ENCODE measurements at places on chromosomes 7 and 10.

- peak; percentile 55 for DNase-seq
Observed at GRCh38 chr7:36131026-36131425, 22.0 kb upstream of the EEPD1 start.

- no peak for DNase-seq
Observed at GRCh38 chr7:35405461-35405860, 151.6 kb upstream of the TBX20 start.

DNA sequence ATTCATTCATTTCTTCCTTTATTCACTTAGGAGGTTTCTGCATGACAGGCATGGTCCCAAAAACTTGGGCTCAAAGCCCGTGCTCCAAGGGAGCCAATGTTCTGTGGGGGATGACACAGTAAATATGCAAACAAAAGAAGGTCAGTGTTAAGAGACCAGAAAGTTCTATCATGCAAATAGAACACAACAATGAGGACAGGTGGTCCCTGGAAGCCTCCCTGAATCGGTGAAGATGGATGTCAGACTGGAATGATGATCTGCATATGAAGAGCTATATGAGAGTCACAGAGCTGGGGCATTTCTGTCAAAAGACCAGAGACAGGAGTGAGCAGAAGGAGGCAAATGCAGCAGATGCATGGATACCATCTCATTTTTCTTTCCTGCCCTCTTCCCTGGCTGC, 129.0 kb downstream of the ABCA13 start:
- no peak for DNase-seq

DNA sequence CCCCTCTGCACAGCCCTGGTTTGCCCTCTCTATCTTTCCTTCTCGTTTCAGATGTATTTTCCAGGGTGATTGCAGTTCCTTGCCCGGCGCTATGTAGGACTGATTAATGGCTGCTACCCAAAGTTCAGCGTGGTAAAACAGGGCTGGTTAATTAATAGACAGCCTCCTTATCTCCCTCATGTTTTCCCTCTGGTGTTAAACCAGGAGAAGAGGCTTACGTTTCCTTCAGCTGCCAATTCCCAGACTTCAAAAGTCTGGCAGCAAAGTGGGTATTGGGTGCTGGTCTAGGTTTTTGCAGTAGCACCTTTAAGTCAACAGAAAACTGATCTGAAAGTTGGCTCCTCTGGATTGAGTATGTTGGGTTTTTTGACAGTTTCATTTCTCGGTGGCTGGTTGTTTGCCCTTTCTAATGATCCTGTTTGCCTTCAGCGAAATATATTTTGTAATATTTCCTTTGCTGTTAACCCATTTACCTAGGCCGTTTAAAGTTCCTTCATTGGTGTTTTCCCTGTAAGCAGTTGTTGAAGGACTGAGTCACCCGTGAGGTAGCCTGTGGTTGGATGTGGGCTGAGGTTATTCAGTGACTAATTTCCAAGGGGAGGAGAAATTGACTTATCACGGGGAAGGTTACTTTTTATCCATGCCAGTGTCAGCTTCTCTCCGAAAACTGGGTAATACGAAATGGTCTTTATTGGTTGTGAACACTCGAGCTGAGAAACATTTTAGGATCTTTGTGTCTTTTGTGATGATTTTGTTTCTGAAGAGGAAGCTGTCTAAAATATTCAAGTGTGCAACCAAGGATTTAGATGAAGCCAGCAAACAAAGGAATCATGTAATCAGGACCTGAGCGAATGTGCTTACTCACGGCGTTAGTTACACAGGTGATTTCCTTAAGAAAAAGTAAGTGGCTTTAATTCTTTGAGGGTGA, 257.2 kb downstream of the KIAA1217 start:
- DNase-seq: peak; percentile 96

DNA sequence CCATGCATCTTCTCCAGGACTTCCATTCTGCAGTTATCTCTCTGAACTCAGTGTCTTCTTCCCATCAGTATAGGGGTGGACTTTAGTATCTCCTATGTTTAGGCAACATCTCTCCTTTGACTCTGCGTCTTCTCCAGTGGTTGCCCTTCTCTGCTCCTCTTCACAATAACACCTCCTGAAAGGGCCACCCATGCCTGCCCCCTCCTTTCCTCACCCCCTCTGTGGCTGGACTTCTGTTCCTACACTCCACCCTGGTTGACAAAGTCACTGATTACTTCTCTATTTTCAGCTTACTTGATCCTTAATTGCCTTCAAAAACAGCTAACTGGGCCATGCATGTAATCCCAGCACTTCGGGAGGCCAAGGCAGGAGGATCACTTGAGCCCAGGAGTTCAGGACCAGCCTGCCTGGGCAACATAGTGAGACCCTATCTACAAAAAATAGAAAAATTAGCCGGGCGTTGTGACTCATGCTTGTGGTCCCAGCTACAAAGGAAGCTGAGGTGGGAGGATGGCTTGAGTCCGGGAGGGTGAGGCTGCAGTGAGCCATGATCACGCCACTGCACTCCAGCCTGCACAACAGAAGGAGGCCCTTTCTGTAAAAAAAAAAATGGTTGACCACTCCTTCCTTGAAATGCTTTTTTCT, 13.7 kb downstream of the SRGN start:
- peak; percentile 69 for DNase-seq

- no peak for DNase-seq
Observed at GRCh38 chr7:2880874-2881533, 36.9 kb upstream of the GNA12 start.

GRCh38 chr10:5284311-5285057, 80.3 kb upstream of the UCN3 start:
- DNase-seq: peak; percentile 79

DNA sequence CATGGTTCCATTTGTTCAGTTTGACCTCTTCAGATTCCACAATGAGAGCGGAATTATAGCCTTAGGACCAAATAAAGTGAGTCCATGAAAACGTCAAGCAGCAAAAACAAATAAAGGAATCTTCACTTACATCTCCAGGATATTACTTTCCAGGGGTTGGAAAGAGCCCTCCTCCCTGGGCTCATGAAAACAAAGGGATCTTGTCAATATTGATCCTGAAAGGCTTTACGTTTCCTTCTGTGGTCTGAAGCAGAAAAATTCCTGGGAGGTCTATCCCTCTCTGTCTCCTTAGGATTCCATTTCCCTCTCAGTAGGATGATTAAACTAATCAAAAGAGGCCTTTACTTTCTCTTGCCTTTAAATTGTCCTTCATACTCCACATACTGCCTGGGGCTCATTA, 293.5 kb downstream of the GPAM start:
- no peak for DNase-seq

DNA sequence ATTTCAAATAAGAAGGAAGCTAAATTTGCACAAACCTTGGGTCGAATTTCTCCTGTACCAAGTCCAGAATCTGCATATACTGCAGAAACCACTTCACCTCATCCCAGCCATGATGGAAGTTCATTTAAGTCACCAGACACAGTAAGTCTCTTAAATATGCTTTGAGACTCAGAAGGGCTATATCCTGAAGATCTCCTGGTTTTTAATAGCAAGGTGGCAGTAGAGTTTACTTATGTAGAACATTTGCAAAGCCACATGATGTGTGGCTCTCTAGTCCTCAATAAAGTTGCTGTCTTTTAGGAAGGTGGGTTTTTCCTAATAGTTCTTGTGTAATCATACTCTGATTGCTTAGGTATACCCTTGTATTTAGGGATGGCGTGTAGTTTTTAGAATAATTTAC, 8.7 kb downstream of the DBF4 start:
- DNase-seq: no peak

DNA sequence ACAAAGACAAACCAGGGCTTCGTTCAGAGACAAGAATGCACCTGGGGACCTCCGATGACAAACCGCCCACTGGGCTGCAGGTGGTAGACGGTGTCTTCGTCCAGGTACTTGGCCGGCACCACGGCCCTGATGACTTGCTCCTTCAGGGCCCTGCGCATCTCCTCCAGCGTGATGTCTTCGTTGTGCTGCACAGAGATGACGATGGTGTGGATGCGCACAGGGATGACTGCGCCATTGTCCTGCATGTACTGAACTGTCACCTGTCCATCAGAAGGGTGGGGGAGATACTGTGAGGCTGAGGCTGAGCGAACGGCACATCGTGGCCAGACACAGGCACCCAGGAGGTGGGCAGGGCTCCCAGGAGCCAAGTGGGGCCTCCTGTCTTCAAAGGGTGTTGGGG, 13.1 kb downstream of the MAT1A start:
- DNase-seq: no peak

DNA sequence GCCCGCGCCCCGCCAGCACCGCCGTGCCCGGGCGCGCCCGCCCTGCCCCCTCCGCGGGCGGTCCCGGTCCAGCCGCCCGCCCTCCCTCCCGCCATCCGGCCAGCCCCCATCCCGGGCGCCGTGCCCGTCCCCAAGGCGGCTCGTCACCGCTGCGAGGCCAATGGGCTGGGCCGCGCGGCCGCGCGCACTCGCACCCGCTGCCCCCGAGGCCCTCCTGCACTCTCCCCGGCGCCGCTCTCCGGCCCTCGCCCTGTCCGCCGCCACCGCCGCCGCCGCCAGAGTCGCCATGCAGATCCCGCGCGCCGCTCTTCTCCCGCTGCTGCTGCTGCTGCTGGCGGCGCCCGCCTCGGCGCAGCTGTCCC, at the start of gene HTRA1:
TSS of gene HTRA1 (plus strand) at position 187 of the 362 bp plus-strand sequence. CDS start at position 287, 100 bp downstream.
- peak; percentile 86 for DNase-seq

GRCh38 chr7:48458701-48459524, 287.7 kb downstream of the ABCA13 start:
- no peak for DNase-seq

GRCh38 chr7:150958597-150958996, 19.5 kb downstream of the KCNH2 start:
- no peak for DNase-seq

GRCh38 chr10:124184208-124184830, 90.9 kb upstream of the CHST15 start:
- DNase-seq: no peak

DNA sequence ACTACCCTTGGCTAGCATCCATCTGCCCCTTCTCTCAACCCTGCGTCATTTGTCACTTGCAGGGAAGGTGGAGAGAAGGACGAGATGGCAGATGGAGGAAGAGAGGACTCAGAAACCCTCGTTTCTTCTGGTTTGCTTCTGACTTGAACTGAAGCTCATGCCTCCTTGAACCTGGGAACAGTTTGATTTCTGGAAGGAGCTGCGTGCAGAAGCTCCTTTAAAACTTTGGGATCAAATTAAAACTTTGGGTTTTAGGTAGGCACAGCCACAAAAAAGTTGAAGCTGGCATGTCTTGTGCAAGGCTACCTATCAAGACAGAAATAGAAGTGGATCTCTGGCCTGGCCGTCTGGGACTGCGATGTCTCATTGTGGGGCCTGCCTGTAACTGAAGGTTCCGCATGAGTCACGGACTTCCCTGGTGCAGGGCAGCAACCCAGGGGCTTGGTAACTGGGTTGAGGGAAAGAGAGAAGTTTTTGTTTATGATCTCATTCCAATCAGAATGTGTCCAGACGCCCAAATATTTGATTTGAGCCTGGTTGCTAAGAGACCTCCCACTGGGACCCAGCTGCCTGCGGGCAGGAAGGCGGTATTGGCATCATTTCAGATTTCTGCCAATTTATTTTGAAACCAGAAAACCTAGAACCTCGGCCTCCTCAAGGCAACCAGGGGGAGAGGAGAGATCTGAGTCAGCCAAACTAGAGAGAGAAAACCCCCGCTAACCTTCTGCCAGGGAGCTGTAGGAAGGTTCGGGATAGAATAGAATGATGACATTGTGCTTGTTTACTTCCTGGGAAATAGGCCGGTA, 15.8 kb upstream of the CAMK1D start:
- peak; percentile 98 for DNase-seq

DNA sequence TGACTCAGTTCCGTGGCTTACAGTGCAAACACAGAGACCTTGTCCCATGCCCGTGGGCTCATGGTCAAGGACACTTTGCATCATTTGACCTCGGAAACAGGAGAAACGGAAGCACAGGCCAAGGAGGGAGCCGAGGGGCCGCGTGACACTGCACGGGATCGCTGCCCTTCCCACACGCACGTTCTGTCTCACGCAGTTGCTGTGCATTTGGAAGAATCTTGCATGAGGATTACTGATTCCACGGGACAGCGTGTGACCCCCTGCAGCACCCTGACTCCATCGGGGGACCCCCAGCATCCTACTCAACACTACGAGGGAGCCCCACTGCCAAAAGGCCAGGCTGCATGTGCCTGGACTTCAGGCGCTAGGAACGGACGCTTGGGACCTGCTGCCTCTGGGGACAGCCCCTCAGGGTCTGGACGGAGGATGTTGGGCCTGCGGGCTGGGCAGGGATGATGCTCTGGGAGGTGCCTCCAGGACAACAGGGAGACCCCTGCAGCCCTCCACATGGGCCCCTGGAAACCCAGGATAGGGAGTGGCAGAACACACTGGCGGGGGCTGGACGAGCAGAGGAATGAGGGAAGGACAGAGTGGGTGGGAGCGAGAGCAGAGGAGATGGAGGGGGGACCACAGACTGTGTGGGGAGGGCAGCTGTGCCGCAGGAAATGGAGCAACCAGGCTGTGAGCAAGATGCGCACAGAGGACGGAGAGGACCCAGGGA, 222.2 kb downstream of the DNAJB6 start:
- DNase-seq: no peak

GRCh38 chr10:3094609-3095036, 27.3 kb downstream of the PFKP start:
- no peak for DNase-seq
